ENCODE measurements at places on chromosomes 7 and 10.

GRCh38 chr10:77513781-77514331, 123.8 kb downstream of the KCNMA1 start:
- no peaks in the 10 kb centered on the region for H3K27me3 ChIP-seq
- peak overlapping the region; percentile 71 for H3K27ac ChIP-seq
- no peaks in the 10 kb centered on the region for H3K36me3 ChIP-seq
- H3K4me3 ChIP-seq = no peak overlapping the region
- DNase-seq = peak; percentile 88

DNA sequence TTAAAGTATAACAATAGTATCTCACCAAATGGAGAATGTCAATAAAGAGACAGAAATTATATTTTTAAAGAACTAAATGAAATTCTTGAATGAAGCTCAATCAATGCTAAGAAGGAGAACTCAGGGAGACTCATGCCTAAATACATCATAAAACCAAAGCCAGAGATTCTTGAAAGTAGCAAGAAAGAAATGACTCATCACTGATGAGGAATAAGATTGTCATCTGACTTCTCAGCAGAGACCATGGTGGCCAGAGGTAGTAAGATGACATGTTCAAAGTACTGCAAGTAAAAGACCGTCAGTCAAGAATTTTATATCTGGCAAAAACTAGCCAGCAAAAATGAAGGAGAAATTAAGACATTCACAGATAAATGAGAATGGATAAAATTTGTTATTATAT, 399.0 kb downstream of the GRID1 start:
- no peak overlapping the region for H3K4me3 ChIP-seq
- H3K36me3 ChIP-seq = no peaks in the 10 kb centered on the region
- no peaks in the 10 kb centered on the region for H3K27me3 ChIP-seq
- no peak for DNase-seq
- H3K4me1 ChIP-seq = no peaks in the 10 kb centered on the region

- no peak overlapping the region for H3K27ac ChIP-seq
- H3K4me1 ChIP-seq = no peaks in the 10 kb centered on the region
- H3K36me3 ChIP-seq = no peaks in the 10 kb centered on the region
- H3K27me3 ChIP-seq = no peaks in the 10 kb centered on the region
- no peak for DNase-seq
Observed at GRCh38 chr10:88149906-88150305, 286.5 kb downstream of the PTEN start.

DNA sequence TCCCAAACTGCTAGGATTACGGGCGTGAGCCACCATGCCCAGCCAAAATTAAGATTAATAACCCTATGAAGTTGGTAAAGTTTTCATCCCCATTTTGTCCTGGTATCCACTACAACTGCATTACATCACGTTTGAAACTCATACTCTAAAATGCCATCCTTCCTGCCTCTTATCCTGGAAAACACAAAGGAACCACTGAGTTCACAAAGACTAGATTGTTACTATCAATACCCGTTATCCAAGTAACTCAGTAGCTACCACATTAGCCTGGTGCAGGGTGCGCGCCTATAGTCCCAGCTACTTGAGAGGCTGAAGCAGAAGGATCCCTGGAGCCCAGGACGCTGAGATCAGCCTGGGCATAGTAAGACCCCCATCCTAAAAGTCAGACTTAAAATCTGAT, 63.5 kb upstream of the ANAPC16 start:
- no peaks in the 10 kb centered on the region for H3K27me3 ChIP-seq
- H3K27ac ChIP-seq = no peak overlapping the region
- H3K4me3 ChIP-seq = no peak overlapping the region
- no peaks in the 10 kb centered on the region for H3K4me1 ChIP-seq
- DNase-seq = no peak
- H3K36me3 ChIP-seq = no peaks in the 10 kb centered on the region

GRCh38 chr10:89653410-89653869, 8.4 kb upstream of the PANK1 start:
- H3K4me3 ChIP-seq = no peak overlapping the region
- H3K36me3 ChIP-seq = no peaks in the 10 kb centered on the region
- H3K27me3 ChIP-seq = no peaks in the 10 kb centered on the region
- H3K27ac ChIP-seq = no peak overlapping the region
- DNase-seq = no peak
- H3K4me1 ChIP-seq = no peaks in the 10 kb centered on the region

DNA sequence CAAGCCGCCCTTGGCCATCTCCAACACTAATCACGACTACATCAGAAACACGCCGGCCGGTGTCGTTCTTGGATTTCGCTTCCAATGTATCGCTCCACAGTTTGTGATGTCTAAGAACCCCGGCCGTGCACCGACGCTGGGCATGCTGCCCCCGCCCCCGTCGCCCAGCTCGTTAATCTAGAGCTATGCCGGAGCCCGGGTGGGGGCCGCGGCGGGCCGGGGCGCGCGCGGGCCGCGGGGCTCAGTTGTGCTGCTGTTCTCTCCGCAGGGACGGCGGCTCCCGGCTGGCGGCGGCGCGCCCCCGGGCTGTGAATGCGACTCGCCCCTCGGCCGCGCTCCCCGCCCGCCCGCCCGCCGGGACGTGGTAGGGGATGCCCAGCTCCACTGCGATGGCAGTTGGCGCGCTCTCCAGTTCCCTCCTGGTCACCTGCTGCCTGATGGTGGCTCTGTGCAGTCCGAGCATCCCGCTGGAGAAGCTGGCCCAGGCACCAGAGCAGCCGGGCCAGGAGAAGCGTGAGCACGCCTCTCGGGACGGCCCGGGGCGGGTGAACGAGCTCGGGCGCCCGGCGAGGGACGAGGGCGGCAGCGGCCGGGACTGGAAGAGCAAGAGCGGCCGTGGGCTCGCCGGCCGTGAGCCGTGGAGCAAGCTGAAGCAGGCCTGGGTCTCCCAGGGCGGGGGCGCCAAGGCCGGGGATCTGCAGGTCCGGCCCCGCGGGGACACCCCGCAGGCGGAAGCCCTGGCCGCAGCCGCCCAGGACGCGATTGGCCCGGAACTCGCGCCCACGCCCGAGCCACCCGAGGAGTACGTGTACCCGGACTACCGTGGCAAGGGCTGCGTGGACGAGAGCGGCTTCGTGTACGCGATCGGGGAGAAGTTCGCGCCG, 1.9 kb downstream of the VWC2 start:
- H3K4me3 ChIP-seq = peak overlapping the region; percentile 49
- no peak overlapping the region for H3K27ac ChIP-seq
- peaks cover 37% of the 10 kb centered on the region for H3K27me3 ChIP-seq
- H3K36me3 ChIP-seq = no peaks in the 10 kb centered on the region

DNA sequence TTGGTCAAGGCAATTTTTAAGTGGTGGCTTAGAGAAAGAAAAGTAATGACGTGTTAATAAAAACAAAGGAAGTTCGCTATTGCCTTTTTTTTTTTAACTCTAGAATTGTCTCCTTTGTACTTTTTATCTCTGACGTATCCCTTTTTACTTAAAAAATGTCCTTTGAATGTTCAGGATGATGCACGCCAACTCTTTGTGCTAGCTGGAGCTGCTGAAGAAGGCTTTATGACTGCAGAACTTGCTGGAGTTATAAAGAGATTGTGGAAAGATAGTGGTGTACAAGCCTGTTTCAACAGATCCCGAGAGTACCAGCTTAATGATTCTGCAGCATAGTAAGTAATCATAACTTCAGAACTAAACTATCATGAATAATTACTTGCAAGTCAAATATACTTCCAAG, 64.4 kb downstream of the GNAI1 start:
- H3K36me3 ChIP-seq = no peaks in the 10 kb centered on the region
- DNase-seq = no peak
- no peaks in the 10 kb centered on the region for H3K27me3 ChIP-seq
- no peak overlapping the region for H3K27ac ChIP-seq
- H3K4me3 ChIP-seq = no peak overlapping the region

- no peaks in the 10 kb centered on the region for H3K27me3 ChIP-seq
- peak overlapping the region; percentile 81 for H3K27ac ChIP-seq
- no peak overlapping the region for H3K4me3 ChIP-seq
- peaks cover 57% of the 10 kb centered on the region for H3K4me1 ChIP-seq
- no peak for DNase-seq
Observed at GRCh38 chr7:134691546-134692343, 45.1 kb downstream of the BPGM start.

DNA sequence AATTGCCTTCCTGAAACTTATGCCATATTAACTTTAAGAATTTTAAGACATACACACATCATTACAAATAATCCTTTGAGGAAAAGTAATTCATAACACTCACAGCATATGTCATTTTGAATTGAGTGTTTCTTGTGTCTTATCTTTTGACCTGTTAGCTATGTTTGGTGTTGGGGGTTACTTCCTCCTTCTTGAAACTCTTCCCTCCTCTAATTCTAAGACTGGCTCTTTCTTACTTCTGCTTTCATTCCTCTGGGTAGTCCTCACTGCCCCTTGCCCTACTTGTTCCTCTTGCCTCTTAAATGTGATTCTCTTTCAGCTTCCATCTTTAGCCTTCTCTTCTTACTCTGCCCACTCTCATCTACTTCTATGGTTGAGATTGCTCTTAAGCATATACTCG, 28.3 kb upstream of the PIP4K2A start:
- H3K27ac ChIP-seq = no peak overlapping the region
- no peaks in the 10 kb centered on the region for H3K27me3 ChIP-seq
- no peaks in the 10 kb centered on the region for H3K36me3 ChIP-seq
- no peak overlapping the region for H3K4me3 ChIP-seq
- H3K4me1 ChIP-seq = no peaks in the 10 kb centered on the region

DNA sequence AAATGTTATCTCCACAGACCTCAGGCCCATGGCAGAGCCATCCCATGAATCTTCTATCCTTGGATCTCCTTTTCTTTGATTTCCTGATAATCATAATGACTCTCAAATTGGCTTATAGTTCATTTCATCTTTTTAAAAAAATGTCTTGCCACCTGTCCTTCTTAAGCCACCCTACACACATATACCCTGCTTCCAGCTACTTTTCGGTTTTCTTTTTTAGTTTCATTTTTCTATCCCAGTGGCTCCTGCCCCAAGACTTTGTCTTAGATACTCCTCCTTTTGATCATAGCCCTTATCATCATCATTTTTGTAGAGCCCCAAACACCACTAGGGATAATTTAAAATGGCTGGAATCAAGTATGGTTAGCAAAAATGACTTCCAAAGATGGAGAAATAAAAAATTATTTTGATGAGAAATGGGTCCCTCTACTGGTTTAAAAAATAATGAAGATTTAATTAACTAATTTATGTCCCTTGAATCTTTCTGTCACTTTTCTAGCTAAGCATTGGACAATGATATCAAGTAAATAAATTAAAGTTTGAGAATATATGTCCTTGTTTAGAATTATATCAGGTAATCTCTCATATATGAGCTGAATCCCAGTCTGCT, 277.3 kb upstream of the SEMA3D start:
- no peaks in the 10 kb centered on the region for H3K4me1 ChIP-seq
- no peak overlapping the region for H3K4me3 ChIP-seq
- no peak for DNase-seq
- no peak overlapping the region for H3K27ac ChIP-seq
- H3K27me3 ChIP-seq = no peaks in the 10 kb centered on the region
- H3K36me3 ChIP-seq = no peaks in the 10 kb centered on the region

DNA sequence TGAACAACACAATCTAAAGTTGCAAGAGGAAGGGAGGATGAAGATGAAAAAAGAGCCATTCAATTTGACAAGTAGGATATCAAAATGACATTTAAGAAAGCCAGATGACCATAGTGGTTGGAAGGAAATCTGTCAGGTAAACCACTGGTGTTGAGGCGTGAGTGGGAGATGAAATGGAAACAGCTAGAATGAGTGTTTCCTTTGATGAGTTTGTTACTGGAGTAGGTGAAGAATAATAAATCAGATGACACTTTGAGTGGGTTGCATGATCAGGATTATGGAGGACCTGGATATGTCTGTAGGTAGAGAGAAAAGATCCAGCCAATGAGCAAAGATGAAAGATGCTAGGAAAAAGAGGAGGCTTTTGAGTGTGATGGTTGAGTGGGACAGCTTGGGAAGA, 33.1 kb downstream of the AKR1B1 start:
- no peaks in the 10 kb centered on the region for H3K36me3 ChIP-seq
- H3K4me1 ChIP-seq = no peaks in the 10 kb centered on the region
- H3K27me3 ChIP-seq = no peaks in the 10 kb centered on the region
- no peak for DNase-seq

- H3K27me3 ChIP-seq = no peaks in the 10 kb centered on the region
- H3K4me3 ChIP-seq = peak overlapping the region; percentile 41
- no peak overlapping the region for H3K27ac ChIP-seq
- no peaks in the 10 kb centered on the region for H3K4me1 ChIP-seq
- DNase-seq = peak; percentile 55
Observed at GRCh38 chr10:132993271-132994184, 51.2 kb upstream of the CFAP46 start.

- no peak for DNase-seq
- no peak overlapping the region for H3K27ac ChIP-seq
- H3K4me3 ChIP-seq = no peak overlapping the region
- no peaks in the 10 kb centered on the region for H3K4me1 ChIP-seq
- no peaks in the 10 kb centered on the region for H3K27me3 ChIP-seq
Observed at GRCh38 chr7:45869426-45869825, 3.5 kb downstream of the CCDC201 start.

DNA sequence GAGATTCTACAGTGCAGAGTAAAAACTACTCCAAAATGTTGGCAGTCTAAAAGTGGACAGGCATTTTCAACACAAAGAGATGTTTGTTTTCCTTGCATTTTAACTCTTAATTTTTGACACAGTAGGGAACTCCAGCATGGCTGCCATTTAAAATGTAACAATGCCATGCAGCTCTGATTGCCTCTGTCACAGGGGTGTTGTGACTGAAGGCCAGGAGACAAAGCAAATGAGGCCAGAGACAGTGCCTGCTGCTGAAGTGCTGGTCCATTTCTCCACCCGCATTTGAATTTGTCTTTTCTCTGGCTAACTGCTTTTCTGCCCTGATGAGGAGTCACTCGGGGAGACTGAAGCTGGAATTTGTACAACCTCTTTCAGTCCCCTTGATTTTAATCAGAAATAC, 710.6 kb upstream of the GALNT17 start:
- no peaks in the 10 kb centered on the region for H3K27me3 ChIP-seq
- no peak overlapping the region for H3K4me3 ChIP-seq
- no peak for DNase-seq
- H3K36me3 ChIP-seq = no peaks in the 10 kb centered on the region
- H3K27ac ChIP-seq = no peak overlapping the region

GRCh38 chr7:101996131-101996691, 178.8 kb downstream of the CUX1 start:
- no peaks in the 10 kb centered on the region for H3K4me1 ChIP-seq
- no peak for DNase-seq
- no peaks in the 10 kb centered on the region for H3K36me3 ChIP-seq
- H3K27me3 ChIP-seq = no peaks in the 10 kb centered on the region
- H3K4me3 ChIP-seq = no peak overlapping the region
- H3K27ac ChIP-seq = no peak overlapping the region

- no peak overlapping the region for H3K27ac ChIP-seq
- H3K36me3 ChIP-seq = no peaks in the 10 kb centered on the region
- no peaks in the 10 kb centered on the region for H3K4me1 ChIP-seq
- DNase-seq = no peak
- H3K27me3 ChIP-seq = no peaks in the 10 kb centered on the region
- no peak overlapping the region for H3K4me3 ChIP-seq
Observed at GRCh38 chr7:94099679-94100078, 95.5 kb upstream of the BET1 start.

DNA sequence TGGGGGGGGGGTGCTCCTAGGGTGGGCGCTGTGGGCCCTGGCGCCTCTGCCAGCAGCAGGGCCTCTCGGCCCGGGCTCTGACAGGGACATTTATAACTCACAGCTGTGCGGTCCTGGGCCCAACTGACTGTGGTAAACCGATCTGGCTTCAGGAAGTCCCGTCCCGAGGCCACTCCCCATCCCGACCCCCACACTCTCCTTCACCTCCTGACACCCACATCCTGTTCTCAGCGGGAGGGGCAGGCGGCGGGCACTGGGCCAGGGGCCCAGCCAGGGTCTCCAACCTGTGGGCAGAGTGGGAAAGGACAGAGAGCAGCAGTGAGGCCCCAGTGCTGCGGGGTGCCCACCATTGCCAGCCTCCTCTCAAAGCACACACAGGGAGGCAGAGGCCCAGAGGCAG, 69.1 kb downstream of the ZMIZ1 start:
- no peak overlapping the region for H3K4me3 ChIP-seq
- H3K36me3 ChIP-seq = no peaks in the 10 kb centered on the region
- no peaks in the 10 kb centered on the region for H3K4me1 ChIP-seq
- no peaks in the 10 kb centered on the region for H3K27me3 ChIP-seq
- peak; percentile 79 for DNase-seq
